ENCODE measurements at places on chromosomes 16 and 17.

DNA sequence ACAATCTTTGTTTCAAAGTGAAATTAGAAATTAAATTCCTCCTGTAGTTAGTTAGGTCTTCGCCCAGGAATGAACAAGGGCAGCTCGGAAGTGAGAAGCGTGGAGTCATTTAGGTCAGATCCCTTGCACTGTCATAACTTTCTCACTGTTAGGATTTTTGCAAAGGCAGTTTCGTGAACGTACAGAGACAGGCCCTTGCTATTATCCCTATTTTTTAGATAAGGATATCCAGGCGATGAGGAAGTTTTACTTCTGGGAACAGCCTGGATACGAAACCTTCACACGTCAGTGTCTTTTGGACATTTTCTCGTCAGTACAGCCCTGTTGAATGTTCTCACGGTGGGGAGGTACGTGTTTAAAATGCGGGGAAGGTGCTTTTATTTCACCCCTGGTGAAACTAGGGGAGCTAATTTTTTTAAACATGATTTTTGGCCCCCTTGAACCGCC, 318 bp upstream of the RBL2 start:
- no peak for DNase-seq

DNA sequence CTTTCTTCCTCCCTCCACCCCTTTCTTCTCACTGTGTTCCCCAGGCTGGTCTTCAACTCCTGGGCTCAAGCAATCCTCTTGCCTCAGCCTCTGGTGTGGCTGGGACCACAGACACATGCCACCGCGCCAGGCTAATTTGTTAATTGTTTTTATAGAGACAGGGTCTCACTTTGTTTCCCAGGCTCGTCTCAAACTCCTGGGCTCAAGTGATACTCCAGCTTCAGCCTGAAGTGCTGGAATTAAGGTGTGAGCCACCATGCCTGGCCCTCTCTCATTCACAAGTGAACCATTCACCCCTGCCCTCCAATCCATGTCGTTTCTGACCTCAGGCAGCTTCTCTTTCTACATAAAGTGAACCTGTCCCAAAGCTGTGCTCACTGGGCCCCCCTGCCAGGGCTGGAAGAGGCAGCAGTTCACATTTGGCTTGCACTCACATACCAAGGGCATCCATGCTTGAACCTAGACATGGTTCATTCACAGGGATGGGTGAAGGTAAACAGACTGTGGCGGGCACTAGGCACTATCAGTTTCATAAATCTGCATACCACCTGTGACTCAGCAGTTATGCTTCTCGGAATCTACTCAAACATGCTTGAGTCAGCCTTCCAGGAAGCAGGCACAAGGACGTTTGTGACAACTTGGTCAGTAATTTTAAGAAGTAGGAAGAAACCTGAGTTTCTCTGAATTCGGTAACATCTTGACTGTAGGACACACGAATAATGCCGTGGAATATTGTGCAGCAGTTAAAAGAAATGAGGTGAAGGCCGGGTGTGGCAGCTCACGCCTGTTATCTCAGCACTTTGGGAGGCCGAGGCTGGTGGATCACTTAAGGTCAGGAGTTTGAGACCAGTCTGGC, 6.0 kb upstream of the RNF213 start:
- peak; percentile 79 for DNase-seq

- peak; percentile 96 for DNase-seq
These were observed at the start of gene MRPL38 for GRCh38 chr17:75904749-75905521. Gene MRPL38 (minus strand): TSS chr17:75904884. CDS start chr17:75904875, 9 bp downstream.

GRCh38 chr16:50414152-50414551, 45.4 kb upstream of the BRD7 start:
- no peak for DNase-seq

DNA sequence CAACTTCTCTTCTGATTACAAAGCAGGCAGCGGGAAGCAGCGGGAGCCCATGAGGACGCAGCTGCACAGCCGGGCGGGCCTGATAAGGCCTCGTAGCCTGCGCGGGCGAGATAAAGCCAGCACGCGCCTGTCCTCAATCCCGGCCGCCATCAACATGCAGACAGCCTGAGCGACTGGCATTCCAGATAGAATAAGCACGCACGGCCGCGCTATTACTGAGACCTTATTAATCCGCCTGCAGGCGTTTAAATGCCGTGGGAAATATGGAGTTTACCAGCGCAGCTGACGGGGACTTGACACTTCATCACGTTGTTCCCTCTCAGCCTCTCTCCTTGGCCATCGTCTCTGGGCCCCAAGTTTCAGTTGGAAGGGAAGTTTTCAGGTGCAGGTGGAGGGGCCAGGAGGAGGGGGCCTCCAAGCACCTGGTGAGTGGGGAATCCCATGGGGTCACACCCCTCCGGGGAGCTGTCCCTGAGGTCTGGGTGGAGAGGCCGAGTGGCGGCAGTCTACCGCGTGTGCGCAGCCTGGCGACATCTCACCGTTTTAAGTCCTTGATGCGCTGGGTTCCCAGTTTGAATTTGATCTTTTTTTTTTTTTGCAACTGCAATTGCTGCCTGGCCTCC, 27.3 kb upstream of the CBFA2T3 start:
- DNase-seq, result peak; percentile 34

- DNase-seq, result peak; percentile 11
These were observed 6.7 kb upstream of the SEZ6 start for GRCh38 chr17:29012535-29012934.

Data from cardiac fibroblast (primary cell).